ENCODE measurements at places on chromosomes 1 and 21.

DNA sequence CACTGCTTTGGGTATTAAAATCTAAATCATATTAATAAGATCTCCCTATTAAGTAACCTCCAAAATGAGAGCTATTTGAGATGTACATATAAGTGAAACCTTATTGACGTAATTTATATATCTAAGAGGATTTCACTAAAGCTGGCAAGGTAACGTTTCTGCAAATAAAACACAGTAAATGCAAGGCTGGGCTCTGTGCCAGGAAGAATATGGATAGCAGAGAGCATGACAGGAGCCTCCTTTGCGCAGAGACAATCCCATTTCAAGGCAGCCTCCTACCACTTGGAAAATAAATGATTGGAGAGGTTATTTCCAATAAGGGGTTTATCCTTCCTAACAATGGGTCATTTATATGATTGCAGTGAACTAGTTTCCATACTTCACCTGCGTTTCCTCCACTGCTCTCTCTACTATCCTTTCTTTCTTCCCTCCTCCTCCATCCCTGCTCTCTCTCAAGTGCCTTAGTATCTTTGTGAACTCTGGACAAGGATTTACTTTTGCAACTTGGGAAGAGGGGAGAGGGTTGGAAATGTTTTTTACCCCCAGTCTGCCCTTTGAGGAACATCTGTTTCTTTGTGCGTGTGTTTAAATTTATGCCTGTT is 3.0 kb upstream of the NFIA start:
- DNase-seq = no peak

- DNase-seq = no peak
These were observed 409.4 kb downstream of the BRINP3 start for GRCh38 chr1:190068304-190068703.

GRCh38 chr21:39048574-39048973 is 134.7 kb downstream of the PSMG1 start:
- no peak for DNase-seq

GRCh38 chr1:57106296-57106695 is 140.5 kb upstream of the C8B start:
- no peak for DNase-seq

- DNase-seq = no peak
These were observed 90.7 kb downstream of the TNFSF18 start for GRCh38 chr1:172960019-172960418.

DNA sequence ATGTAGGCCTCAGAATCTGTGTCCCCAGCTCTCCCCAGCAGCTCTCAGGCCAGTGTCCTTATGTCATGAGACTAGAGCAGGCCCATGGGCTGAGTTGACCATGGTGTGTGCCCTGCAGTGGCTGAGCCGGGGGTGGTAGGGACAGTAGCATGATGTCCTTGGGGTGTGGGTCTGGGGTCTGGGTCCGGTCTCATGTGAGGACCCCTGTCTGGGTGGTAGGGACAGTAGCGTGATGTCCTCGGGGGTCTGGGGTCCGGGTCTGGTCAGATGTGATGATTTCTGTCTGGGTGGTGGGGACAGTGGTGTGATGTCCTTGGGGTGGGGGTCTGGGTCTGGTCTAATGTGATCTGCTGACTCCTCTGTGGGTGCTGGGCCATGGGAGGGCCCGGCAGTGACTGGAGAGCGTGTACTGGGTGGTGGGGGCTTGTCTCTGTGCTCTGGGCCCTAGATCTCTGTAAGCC is 64.5 kb downstream of the OBSCN start:
- DNase-seq = no peak

- no peak for DNase-seq
These were observed 12.5 kb downstream of the MACO1 start for GRCh38 chr1:25443030-25443699.

GRCh38 chr1:225467193-225468020 is 39.6 kb upstream of the LBR start:
- no peak for DNase-seq

GRCh38 chr1:214563881-214564280 is 12.5 kb upstream of the PTPN14 start:
- no peak for DNase-seq

GRCh38 chr1:10776190-10776905 is 20.1 kb downstream of the CASZ1 start:
- DNase-seq = no peak

- no peak for DNase-seq
These were observed 38.6 kb downstream of the C8B start for GRCh38 chr1:56927171-56927570.

DNA sequence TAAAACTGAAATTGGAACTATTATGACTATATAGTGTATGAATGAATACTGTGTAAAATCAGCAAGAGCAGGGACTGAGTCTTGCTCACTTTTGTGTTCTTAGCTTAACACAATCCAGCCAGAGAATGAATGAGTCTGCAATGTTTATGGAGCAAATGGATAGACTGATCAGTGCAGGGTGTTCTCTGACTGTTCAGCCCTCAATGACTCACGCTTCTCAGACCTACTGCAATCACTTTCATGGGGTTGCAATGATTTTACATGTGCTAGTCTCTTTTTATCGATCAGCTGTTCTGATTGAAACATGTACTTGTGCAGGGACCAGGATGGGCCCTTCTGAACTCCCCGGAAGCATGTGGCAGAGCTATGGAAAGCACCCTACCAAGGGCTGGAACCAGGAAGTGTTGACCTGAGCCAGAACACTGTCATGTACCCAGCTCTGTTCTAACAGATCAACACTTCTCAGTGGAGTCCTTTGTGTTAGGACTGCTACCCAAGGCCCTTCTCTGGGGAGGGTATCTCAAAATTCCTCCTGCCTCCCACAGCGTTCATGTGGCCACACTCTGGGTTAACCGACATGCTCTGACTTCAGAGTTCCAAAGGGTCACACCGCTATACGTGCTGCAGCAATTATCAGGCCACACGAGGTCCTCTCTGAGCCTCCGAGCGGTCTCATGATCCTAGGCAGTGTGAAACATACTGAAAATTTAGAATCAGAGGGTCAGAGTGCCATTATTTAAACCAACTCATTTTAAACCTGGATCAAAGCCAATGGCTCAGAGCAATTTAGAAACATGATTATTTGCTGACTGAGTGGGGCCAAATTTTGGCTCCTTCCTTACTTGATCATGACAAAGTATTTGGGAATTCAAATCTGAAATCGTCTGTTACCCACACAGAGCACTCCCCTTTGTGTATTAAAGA is 35.2 kb downstream of the GRIK1 start:
- peak; percentile 3 for DNase-seq

GRCh38 chr1:160346958-160347357 is 3.8 kb downstream of the NCSTN start:
- DNase-seq = no peak

DNA sequence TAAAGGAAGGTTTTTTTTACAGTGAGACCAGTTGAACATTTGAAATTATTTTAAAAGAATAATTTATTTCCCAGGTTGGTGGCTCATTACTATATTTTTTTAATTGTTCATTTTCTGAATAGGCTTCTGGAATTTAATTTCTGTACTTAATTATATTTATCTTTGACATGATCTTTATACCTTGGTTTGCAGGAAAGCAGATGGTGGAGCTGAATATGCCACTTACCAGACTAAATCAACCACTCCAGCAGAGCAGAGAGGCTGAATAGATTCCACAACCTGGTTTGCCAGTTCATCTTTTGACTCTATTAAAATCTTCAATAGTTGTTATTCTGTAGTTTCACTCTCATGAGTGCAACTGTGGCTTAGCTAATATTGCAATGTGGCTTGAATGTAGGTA is 41.5 kb downstream of the CD46 start:
- no peak for DNase-seq
